ENCODE measurements at places on chromosomes 1 and 21. TPM values are rescaled to one million over a fixed set of nuclear protein-coding genes. Genes with fewer than 3 reads are reported as not detected.

The PLA2G4A gene
- total RNA-seq = 0.66 TPM

GRCh38 chr1:153568367-153569099 is 2.9 kb upstream of the S100A2 start:
- DNase-seq = peak; percentile 91
- H3K4me1 ChIP-seq = peaks cover 34% of the 10 kb centered on the region
- peak overlapping the region; percentile 94 for H3K27ac ChIP-seq
- peak overlapping the region; percentile 52 for H3K4me3 ChIP-seq
- no peaks in the 10 kb centered on the region for H3K36me3 ChIP-seq

GRCh38 chr21:21236996-21237395 is 238.8 kb downstream of the NCAM2 start:
- H3K4me3 ChIP-seq = no peak overlapping the region
- H3K27me3 ChIP-seq = no peaks in the 10 kb centered on the region
- H3K4me1 ChIP-seq = no peaks in the 10 kb centered on the region
- no peak overlapping the region for H3K27ac ChIP-seq
- no peak for DNase-seq

GRCh38 chr1:51192213-51192843 is 43.7 kb upstream of the RNF11 start:
- no peaks in the 10 kb centered on the region for H3K36me3 ChIP-seq
- no peaks in the 10 kb centered on the region for H3K27me3 ChIP-seq
- no peak overlapping the region for H3K27ac ChIP-seq
- H3K4me1 ChIP-seq = no peaks in the 10 kb centered on the region
- DNase-seq = peak; percentile 8

DNA sequence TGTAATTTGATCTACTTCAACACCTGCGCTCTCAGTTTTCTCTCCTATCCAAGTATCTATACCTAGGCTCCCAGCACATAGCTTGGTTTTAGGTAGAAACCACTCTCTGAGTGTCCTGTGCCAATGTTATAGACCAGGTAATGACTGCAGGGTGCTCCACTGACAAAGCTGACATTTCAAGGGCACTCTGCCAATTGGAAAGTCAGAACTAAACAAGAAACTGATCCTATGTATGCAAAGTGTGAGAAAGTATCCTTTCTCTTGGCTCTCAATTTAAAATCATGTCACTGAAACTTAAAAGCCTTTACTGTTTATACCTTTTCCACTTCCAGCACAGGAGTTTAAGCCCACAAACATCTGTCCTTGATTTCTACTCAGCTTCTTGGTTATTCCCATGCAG is 45.0 kb upstream of the AIM2 start:
- H3K4me3 ChIP-seq = no peak overlapping the region
- H3K27me3 ChIP-seq = no peaks in the 10 kb centered on the region
- H3K27ac ChIP-seq = no peak overlapping the region
- no peaks in the 10 kb centered on the region for H3K4me1 ChIP-seq
- H3K36me3 ChIP-seq = no peaks in the 10 kb centered on the region

- H3K4me1 ChIP-seq = no peaks in the 10 kb centered on the region
- DNase-seq = no peak
- no peak overlapping the region for H3K27ac ChIP-seq
- H3K36me3 ChIP-seq = no peaks in the 10 kb centered on the region
- H3K27me3 ChIP-seq = no peaks in the 10 kb centered on the region
- no peak overlapping the region for H3K4me3 ChIP-seq
These were observed 20.9 kb upstream of the HSD3B2 start for GRCh38 chr1:119394085-119394484.

DNA sequence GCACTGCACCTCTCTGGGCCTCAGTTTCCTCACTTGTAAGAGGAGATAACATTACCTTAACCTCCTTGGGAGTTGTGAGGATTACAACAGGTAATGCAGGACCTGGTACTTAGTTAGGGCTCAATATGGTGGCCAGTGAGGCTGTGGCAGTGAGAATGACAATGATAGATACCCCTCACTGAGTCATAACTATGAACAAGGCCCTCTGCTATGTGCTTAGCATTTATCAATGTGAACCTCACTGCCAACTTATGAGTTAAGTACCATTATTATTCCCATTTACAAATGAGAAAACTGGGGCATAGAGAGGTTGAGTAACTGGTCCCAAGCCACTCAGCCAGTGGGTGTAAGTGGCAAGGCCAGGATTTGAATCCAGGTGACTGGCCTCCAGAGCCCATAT is 64.4 kb downstream of the HMGB4 start:
- no peaks in the 10 kb centered on the region for H3K27me3 ChIP-seq
- no peak overlapping the region for H3K27ac ChIP-seq
- no peaks in the 10 kb centered on the region for H3K36me3 ChIP-seq

- H3K36me3 ChIP-seq = no peaks in the 10 kb centered on the region
- no peak for DNase-seq
- H3K4me1 ChIP-seq = no peaks in the 10 kb centered on the region
- H3K4me3 ChIP-seq = no peak overlapping the region
- no peak overlapping the region for H3K27ac ChIP-seq
These were observed 107.2 kb downstream of the RABGAP1L start for GRCh38 chr1:174266476-174266875.

- no peaks in the 10 kb centered on the region for H3K36me3 ChIP-seq
- H3K27me3 ChIP-seq = peaks cover under 1% of the 10 kb centered on the region
- no peaks in the 10 kb centered on the region for H3K4me1 ChIP-seq
- no peak overlapping the region for H3K4me3 ChIP-seq
These were observed 23.9 kb downstream of the WDR64 start for GRCh38 chr1:241675983-241676382.
